Chondrocyte (in vitro differentiated cells): ENCODE measurements at places on chromosomes 1 and 21.

DNA sequence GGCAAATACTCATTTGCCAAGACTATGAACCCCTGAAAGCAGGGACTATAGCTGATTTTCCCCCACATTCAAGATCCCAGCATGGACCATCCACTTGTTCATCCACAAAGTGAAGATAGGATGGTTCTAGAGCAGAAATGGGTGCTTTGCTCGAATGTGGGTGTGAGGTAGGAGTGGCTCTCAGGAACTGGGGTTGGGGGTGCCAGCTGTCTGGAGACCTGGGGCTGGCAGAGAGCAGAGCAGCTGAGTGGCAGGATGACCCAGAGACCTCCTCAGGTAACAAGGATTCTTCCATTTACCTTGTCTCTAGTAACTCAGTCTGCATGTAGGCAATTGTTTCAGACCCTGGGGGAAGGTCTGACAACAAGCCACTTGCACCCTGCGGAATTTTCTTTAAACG lies 6.0 kb downstream of the S100A9 start:
- no peak for DNase-seq

- DNase-seq: peak; percentile 59
Observed at GRCh38 chr21:43278766-43279577, 110.2 kb downstream of the CRYAA start.

DNA sequence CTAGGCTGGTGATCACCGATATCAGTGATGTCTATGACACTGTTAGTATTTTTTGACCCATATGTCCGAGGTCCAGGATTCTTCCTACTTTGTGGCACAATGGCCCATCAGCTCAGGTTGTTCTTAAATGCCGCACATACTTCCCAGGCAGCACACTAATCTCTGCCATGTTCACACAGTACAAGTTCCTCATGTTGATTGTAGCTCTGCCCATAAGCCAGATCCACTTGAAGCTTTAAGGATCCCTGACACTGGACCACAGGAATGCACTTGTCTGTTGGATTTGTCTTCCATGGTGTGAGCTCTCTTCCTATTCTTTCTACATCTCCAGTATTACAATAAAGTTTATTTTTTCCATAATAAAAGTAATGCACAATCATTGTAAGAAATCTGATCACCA lies 69.5 kb downstream of the DDX20 start:
- DNase-seq: no peak

DNA sequence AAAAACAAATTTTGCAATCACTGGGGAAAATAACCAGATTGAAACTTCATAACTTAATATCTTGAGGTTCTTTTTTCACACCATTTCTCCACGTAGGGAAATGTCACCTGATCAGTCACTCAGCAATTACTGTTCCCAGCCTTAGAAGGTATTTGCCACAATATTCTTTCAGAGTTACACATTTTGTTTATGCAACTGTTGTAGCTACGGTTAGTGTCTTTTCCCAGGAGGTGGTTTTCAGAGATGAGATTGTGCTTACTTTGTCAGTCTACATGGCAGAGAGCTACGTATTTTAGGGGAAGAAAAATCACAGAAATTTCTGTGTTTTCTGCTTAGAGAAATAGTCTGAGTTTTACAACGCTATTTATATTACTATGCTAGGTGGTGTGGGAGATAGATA lies 792.8 kb upstream of the B3GALT2 start:
- no peak for DNase-seq
